BJ (cell line): ENCODE measurements at places on chromosomes 3 and 15. TPM values are rescaled to one million over a fixed set of nuclear protein-coding genes. Genes with fewer than 3 reads are reported as not detected.

DNA sequence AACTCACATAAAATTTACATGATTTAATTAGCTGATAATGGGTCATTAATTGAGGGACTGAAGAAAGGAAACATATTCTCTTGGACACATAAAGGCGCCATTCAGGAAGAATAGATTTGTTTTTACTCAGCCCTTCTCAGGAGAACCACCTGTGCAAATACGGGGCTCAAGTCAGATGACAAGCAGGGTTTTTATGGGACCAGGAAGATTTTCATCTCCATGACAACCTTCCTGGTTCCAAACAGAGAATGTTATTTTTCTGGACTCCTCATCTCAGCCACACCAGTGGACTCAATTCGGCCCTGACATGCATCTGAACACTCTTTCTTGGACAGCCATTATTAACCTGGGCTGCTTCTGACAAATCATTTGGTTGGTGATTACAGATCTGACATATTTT lies 120.5 kb downstream of the PDZRN3 start:
- no peak for DNase-seq

GRCh38 chr3:74506246-74506645 lies 108.2 kb downstream of the CNTN3 start:
- no peak for DNase-seq

XCR1 gene
- not detected in 2 replicates for polyA plus RNA-seq

ZNF80 gene
- not detected in 2 replicates for polyA plus RNA-seq

DNA sequence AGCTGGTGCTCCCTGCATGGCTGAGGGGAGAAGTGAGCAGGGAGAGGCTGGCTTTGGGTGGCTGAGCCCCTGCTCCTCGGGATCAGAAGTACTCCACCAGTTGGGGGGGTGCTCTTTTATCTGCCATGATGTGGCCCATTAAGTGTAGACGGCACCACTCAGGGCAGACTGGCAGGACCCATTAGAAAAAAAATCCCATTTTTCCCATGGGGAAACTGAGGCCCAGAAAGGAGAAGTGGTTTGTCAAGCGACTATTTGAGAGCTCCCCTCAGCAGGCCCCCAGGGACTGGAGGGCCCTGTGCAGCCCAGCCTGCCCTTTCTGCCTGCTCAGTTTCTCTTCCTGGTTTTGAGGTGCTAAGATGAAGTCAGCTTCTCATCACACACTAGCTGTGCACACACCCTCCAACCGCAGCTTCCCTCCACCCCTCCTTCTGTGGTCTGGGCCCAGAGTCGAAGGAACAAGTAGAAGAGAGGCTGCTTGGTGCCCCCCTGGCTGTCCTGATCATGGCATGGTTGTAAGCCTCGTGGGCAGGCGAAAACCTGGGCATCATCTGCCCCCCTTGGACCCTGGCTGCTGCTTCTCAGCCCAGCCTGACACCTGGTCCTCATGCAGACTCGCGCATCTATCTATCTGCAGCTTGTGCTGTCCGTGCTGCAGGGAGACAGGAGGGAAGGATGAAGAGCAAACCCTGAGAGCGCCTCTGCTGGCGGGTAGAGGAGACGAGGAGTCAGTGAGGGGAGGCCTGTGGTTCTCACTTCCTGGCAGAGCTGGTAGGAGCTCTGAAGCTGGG lies 5.6 kb downstream of the CSK start:
- no peak for DNase-seq

- DNase-seq = no peak
These were observed 25.7 kb downstream of the IQGAP1 start for GRCh38 chr15:90413411-90414379.

DNA sequence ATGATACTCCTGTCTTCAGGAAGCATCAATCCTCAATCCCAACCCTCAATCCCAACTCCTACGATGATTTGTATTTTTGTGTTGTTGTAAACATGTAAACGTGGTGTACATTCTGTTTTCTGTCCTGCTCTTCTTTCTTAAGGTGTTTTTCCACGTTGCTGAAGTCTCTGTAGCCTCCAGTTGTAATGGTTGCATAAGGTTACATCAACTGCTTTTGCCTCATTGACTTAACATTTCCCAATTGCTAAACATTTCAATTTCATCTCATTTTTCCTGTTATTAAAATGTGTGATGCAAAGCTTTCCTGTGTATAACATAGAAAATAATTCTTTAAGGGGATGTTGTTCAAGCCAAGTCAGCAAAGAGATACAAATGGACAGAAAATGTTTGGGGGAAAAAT lies 33.4 kb downstream of the HRH1 start:
- no peak for DNase-seq

DNA sequence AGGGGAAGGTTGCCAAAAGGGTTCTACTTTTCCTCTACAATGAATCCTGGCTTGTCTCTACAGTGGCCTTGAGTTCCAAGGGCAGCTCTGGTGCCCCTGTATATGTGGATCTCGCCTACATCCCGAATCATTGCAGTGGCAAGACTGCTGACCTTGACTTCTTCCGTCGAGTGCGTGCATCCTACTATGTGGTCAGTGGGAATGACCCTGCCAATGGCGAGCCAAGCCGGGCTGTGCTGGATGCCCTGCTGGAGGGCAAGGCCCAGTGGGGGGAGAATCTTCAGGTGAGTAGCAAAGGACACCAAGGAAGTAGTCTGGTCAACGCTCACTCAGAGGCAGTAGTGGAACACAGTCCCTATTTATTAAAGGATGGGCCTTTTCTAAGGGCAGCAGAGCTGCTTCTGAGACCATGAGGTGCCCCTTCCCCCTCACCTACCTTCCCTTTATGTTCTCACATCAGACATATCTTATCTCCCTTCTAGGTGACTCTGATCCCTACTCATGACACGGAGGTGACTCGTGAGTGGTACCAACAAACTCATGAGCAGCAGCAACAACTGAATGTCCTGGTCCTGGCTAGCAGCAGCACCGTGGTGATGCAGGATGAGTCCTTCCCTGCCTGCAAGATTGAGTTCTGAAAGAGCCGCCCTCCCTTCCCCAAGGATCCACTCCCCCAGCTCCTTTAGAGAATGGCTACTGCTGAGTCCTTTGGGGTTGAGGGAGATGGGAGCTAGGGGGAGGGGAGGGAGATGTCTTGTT lies 12.4 kb downstream of the MAP1A start:
- DNase-seq = no peak

BFSP2 gene
- polyA plus RNA-seq = not detected in 2 replicates

STARD9 gene
- polyA plus RNA-seq = 2.1 and 2.3 TPM in 2 replicates

- DNase-seq = no peak
These were observed 101.8 kb upstream of the TBC1D5 start for GRCh38 chr3:17844236-17844635.

GLDN gene
- polyA plus RNA-seq = 0.21 and 0.37 TPM in 2 replicates

SCAMP5 gene
- 2.9 and 3.6 TPM in 2 replicates for polyA plus RNA-seq

LRTM1 gene
- not detected in 2 replicates for polyA plus RNA-seq

- no peak for DNase-seq
These were observed 29.0 kb downstream of the TMEM45A start for GRCh38 chr3:100521439-100521845.

DNA sequence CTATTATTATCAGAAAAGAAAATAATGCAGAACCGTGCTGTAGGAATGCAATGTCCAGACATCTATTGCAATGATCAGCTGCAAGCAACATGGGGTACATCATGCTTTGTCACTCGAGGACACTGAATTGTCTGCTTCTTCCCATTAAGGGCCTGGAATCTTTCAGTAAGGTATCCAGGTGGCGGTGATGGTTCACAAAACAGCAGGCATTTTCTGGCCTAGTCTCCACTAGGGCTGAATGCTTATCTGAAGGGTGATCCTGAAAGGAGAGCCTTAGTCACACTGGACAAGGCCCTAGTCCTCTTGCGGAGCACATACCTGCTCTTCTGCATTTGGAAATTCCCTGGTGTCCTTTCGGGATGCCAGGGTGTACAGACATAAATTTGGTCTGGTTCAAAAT lies 21.2 kb downstream of the ITPR1 start:
- no peak for DNase-seq

CEP19 gene
- 1.9 and 2.4 TPM in 2 replicates for polyA plus RNA-seq

DNA sequence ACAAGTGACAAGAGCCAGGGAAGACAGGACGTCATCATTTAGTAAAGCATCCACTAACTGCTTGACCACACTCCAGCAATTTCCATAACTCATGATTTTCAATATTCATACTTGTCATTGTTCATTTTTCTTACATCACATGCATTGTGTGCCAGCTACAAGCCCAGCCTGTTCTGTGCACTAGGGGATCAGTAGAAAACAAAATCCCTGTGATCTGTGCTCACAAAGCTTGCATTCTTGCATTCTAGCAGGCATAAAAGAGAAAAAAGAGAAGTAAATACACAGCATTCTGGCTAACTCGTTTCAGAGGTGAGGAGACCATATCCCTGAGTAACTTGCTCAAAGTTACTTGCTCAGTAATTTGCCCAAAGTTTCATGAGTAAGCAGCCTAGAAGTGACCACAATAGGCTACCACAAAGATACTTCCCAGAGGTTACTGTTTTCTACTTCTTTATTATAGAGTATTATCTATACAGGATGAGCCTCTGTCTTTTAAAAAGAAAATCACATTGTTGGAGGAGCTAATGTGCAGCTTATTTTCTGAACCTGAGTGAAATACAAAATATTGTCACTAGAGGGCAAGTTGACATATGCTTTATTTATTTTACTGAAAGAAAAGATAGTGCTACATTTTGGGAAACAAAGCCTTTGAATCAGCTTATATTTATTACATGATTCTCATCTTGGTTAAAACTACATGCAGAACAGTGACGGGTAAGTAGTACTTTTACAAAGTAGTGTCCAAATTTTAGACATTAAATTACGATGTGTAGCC lies 701.4 kb upstream of the LMCD1 start:
- DNase-seq = no peak

HGD gene
- polyA plus RNA-seq = 0.11 and 0.15 TPM in 2 replicates

DNA sequence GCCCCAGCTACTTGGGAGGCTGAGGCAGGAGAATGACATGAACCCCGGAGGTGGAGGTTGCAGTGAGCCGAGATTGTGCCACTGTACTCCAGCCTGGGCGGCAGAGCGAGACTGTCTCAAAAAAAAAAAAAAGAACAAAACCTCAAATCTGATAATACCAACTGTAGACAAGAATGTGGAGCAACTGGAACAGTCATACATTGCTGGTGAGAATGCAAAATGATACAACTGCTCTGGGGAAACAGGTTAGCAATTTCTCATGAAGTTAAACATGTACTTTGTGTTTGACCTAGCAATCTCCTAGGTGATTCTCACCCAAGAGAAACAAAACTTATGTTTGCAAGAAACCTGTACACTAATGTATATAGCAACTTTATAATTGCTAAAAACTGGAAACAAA lies 4.4 kb upstream of the VHL start:
- DNase-seq = no peak

MEGF11 gene
- polyA plus RNA-seq = 0.04 TPM in 1 of 2 replicates, not detected in the other

- DNase-seq = no peak
These were observed 27.5 kb downstream of the PLOD2 start for GRCh38 chr3:146133441-146133840.

GRCh38 chr3:191240486-191240885 lies 41.4 kb downstream of the OSTN start:
- no peak for DNase-seq

GRCh38 chr3:47162697-47163168 lies 1.2 kb downstream of the SETD2 start:
- no peak for DNase-seq

DNA sequence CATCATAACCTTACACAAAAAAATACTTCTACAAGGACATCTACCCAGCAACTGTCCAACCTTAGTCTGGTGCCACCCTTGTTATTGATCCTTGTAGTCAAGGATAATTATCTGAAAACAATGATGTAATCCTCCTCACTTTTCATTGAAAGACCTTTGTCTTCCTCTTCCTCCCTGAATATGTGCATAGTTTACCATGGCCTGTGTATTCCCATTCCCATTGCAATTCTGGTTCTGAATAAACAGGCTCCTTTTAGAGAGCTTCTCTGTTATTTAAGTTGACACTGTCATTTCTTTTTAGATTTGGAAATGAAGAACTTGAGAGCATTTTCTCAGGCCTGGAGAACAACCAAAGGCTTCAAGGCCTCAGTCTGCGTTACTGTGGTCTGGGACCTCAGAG lies 53.3 kb upstream of the RNF7 start:
- no peak for DNase-seq

GRCh38 chr3:187822402-187822801 lies 77.1 kb upstream of the BCL6 start:
- no peak for DNase-seq

RARB gene
- polyA plus RNA-seq = 7.8 and 10.1 TPM in 2 replicates

DNA sequence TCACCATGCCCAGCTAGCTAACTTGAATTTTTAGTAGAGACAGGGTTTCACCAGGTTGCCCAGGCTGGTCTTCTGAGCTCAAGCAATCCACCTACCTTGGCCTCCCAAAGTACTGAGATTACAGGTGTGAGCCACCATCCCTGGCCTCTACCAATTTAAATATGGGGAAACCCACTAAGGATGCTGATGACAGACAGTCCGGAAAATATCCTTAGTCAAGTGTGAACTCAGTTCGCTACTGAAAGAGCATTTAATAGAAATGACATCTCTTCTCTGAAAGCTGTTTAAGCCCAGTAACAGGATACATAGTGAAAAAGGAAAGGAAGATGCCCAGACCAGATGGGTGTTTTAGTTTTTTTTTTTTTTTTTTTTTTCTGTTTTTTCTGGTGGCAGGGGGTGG lies 7.7 kb upstream of the GRAMD2A start:
- no peak for DNase-seq

GRCh38 chr15:85312486-85312885 lies 67.9 kb upstream of the AKAP13 start:
- no peak for DNase-seq

GRCh38 chr3:77134769-77135168 lies 94.9 kb downstream of the ROBO2 start:
- no peak for DNase-seq

GOLGB1 gene
- polyA plus RNA-seq = 17.3 and 21.7 TPM in 2 replicates

GP5 gene
- 0.02 TPM in 1 of 2 replicates, not detected in the other for polyA plus RNA-seq
